ENCODE measurements at places on chromosomes 11 and 22.

- no peak for DNase-seq
Measured at GRCh38 chr11:31877083-31877482, 66.0 kb upstream of the PAX6 start.

GRCh38 chr22:35664955-35665587, 16.8 kb downstream of the APOL6 start:
- DNase-seq: no peak

DNA sequence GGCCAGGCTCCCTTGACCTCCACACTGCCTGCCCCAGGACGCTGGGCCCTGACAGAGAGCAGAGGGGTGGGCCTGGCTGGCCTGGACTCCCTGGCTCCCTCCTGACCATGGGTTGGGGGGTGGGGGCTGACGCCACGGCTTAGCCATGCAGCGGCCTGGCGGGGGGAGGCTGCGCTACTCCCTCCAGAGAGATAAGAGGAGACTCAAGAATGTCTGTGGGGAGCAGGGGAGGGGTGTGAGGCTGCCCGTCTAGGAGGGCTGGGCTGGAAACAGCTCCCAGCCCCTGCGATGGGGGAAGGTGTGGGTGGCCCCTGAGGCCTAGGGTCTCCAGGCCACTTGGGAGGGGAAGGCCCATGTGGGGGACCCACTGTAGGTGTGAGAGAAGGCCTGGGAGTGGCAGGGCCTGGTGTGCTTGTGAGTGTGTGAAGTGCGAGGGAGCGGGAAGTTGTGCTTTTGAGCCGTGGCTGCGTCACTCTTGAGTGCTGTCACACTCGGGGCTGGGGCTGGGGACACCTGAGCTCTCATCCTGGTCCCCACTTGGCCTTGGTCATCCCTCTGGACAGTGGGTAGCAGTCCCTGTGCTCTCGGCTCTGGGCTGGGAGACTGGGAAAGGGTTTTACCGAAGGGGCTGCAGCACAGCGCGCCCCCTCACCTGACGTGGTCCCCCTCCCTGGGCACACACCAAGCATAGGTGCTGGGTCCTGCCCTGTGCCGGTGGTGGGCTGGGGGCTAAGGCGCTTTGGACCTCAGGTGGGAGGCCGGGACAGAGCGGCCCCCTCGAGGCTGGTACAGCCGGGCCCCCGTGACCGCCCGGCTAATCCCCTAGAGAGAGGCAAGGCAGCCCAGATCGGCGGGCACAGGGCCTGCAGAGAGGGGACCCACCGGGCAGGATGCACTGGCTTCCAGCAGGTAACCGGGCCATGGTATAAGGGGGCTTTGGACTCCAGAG, 2.4 kb downstream of the MYRF start:
- DNase-seq: no peak

DNA sequence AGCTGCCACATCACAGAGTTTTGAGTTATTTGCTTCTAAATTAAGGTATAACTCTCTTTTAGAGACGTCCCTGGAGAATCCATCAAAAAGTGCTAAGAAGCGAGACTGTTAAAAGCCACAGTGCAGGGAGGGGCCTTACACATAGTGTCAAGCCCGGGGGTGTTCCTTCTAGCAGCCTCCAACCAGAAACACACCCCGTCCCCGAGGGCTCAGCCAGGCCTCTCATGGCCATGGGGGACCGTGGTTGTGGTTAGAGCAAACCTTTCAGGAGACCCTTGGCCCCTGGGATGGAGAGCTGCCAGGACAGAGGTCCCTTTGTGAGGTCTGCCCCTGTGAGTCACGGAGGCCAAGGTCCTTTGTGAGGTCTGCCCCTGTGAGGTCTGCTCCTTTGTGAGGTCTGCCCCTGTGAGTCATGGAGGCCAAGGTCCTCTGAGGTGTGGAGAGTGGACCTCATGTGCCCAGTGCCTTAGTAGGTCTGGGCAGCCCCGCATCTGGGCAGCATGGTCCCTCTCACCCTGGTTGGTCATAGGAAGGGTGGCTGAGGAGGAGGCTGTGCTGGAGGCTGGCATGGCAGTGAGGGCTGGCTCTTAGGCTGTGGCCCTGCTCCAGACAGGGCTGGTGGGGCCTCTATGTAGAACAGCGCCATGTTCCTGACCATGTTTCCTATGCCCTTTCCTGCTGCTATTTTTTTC, 5.4 kb downstream of the GNAZ start:
- DNase-seq: no peak

DNA sequence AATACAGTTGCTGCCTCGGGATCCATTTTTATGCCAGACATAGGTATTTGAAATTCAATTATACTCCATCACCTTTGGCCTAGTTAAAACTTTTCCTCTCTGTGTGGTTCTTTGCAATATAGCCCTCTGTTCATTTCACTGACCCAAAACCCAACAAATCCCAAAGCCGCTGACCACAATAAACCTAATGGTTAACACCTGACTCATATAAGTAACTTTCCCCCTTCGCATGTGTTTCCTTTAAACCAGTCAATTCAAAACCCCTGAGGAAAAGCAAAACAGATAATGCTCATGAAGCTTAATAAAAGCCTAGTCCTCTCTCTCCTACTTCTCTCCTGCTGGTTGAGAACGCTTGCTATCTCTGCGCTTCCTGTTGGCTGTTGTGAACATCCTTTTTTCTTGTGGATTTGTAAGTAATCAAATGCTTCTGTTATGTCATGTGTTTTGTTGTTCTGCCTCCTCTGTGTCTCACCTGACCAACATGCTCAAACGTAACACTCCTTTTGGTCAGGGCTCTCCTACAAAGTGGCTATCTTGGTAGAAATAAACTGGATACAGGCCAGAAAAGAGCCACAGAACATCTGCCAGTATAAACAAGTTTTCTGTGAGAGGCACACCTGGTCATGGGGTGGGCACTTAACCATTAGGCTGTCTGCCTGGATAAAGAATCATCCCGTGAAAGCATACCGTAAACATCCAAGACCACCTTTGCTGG, 652.6 kb downstream of the METTL15 start:
- DNase-seq: peak; percentile 37

DNA sequence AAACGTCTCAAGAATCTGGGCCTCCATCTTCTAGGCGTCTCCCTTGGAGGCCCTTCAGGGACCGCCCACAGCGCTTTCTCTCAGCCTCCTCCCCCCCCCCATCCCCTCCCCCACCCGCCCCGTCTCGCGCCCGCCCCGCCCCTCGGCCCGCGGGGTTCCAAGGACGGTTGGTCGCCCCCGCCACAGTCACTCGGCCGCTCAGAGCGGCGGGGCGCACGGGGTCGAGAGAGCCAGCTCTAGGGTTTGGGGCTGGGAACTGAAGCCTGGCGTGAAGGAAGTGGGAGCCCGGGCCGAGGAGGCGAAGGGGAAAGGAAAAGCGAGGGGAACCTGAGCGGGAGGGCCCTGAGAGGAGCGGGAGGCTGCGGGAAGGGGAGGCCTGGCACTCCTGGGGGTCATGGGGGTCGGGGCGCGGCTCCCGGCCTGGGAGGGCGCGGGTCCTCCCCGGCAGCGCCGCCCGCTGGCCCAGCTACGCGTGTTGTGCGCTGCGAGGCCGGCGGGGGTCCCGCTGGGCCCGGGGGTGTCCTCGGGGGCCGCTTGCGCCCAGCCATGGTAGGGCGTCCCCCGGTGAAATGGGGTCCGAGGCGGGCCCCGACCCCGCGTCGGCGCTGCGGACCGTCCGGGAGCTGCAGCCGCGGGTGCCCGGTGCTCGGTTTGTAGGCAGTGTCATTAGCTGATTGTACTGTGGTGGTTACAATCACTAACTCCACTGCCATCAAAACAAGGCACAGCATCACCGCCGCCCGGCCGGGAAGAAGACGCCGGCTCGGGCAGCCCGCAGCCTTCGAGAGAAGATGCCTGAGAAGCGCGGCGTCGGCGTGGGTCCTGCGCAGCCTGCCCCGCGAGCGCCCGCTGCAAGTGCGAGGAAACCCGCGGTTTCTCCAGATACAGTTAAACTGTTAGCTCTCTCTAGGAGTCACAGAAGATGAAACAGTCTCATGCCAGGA, at the start of gene BTG4:
Gene BTG4 (minus strand): TSS at position 91 of the 944 bp plus-strand sequence. CDS start 13,610 bp downstream, outside the sequence.
- no peak for DNase-seq

- DNase-seq: no peak
Measured at GRCh38 chr11:66787934-66788758, 55.1 kb upstream of the RCE1 start.

DNA sequence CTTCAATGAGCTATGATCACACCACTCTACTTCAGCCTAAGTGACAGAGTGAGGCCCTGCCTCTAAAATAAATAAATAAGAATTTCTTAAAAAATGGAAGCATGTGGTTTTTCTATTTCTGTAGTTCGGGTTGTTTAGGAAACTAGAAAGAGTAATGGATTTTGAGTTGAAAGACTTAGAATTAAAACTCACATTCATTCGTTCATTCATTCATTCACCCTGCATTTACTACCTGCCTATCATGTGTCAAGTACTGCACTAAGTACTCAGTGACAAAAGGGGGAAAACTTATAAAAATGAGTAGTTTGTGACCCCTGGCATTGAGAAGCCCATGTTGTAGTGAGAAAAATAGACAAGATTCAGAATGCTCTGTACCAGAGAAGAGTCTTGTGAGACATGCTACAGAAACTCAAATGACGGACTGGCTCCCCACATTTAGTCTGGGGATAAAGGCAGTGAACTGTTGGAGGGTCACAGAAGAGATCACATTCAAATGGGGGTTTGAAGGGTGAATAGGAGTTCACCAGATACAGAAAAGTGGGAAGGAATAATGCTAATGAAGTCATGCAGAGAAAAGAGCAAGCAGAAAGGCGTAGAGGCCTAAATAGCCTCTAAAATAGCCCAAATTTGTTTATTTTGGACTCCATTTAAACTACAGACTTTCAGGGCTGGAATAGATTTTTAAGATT, 7.0 kb downstream of the CSRP3 start:
- no peak for DNase-seq

GRCh38 chr22:45961679-45962433, 15.1 kb downstream of the WNT7B start:
- no peak for DNase-seq

GRCh38 chr11:86255896-86256295, 11.3 kb downstream of the EED start:
- DNase-seq: no peak

DNA sequence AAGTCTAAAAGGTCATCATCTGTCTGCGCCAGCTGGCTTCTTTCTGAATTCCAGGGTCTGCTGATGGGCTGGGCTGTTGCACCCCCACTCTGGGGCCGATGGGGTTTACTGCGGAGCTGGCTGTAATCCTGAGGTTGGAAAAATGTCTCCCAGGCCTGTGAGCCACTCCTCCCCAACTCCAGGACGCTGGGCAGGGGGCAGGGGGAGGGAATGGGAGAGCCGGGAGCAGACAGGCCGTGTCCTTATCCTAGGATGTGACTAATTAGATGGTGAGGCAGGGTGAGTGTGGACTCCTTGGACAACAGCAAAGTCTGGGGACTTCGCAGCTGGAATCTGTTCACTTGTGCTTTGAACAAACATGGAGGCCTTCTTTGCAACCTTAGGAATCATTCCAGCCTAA, 48.7 kb downstream of the LRRC32 start:
- DNase-seq: no peak

- no peak for DNase-seq
Measured at GRCh38 chr22:49023161-49023878, 804.4 kb downstream of the BRD1 start.

GRCh38 chr11:114136686-114137640, 77.5 kb downstream of the ZBTB16 start:
- DNase-seq: no peak

GRCh38 chr11:43212279-43212678, 99.5 kb upstream of the API5 start:
- no peak for DNase-seq

- DNase-seq: no peak
Measured at GRCh38 chr11:40642284-40642683, 817.2 kb downstream of the LRRC4C start.

- DNase-seq: no peak
Measured at GRCh38 chr11:31259797-31260196, 109.7 kb downstream of the DCDC1 start.

- DNase-seq: no peak
Measured at GRCh38 chr11:30508594-30508993, 77.6 kb downstream of the MPPED2 start.

- DNase-seq: peak; percentile 43
Measured at GRCh38 chr11:102138670-102139069, 28.4 kb downstream of the YAP1 start.

GRCh38 chr11:87097582-87097981, 59.8 kb downstream of the TMEM135 start:
- DNase-seq: peak; percentile 5

DNA sequence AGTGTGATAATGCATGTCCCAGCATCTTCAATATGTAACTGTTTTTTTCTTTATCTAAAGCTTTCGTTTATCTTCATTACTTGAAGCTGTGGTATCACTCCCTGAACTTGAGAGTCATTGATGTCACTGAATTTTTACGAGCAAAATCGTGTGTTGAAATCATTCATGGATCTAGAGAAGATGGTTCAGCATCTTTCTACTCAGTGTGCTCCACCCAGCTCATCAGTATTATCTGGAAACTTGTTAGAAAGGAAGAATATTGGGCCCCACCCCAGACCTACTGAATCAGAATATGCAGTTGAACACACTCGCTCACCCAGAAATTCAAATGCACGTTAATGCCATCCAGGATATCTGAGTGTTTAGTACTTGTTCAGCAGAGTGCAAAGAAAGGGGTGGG, 8.3 kb downstream of the CDON start:
- DNase-seq: no peak

- DNase-seq: no peak
Measured at GRCh38 chr11:116577956-116578355, 194.8 kb downstream of the BUD13 start.

DNA sequence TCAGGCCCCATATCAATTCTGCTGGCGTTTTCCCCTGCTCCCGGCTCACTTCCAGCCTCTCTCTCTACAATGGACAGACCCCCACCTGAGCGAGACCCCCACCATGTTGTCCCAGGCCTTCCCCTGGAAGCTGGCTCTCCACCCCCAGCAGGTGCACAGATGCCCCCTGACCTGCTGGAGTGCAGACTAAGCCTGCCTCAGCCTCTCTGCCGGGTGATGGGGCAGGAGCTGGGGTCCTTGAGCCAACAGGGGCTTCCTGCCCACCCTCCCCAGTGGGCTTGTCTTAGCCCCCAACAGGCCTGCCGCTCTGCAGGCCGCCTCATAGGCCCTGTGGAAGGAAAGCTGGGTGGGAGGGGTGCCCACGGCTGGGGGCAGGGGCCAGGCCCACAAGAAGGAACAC, 10.0 kb downstream of the ELFN2 start:
- no peak for DNase-seq

- DNase-seq: no peak
Measured at GRCh38 chr11:30818721-30819120, 232.6 kb upstream of the MPPED2 start.

- peak; percentile 94 for DNase-seq
Measured at GRCh38 chr11:8717876-8718753, 35.5 kb downstream of the RPL27A start.

GRCh38 chr11:7348432-7349304, 97.0 kb downstream of the SYT9 start:
- DNase-seq: no peak

- DNase-seq: no peak
Measured at GRCh38 chr11:91851908-91852307, 372.7 kb upstream of the FAT3 start.

Data from fibroblast of gingiva (primary cell).